DMS53 (cell line): ENCODE measurements at places on chromosomes 5 and 9.

DNA sequence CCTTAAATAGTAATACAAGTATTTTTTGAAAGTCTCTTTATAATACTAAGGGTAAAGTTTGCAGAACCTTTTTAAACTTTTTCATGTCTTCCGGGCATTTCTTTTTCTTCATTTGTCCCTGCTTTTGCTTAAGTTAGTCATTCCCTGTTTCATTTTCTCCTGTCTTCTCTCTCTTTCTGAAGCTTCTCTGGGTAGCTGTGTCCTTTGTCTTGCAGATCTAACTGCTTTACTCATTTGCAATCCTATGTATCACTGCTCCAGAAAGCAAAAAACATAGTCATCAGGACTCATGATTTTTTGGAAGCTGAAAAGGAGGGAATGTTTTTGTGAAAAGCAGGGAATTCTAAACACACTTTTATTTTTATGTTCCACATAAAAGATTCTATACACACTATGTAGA is 301.7 kb downstream of the MRPS30 start:
- DNase-seq, result no peak

DNA sequence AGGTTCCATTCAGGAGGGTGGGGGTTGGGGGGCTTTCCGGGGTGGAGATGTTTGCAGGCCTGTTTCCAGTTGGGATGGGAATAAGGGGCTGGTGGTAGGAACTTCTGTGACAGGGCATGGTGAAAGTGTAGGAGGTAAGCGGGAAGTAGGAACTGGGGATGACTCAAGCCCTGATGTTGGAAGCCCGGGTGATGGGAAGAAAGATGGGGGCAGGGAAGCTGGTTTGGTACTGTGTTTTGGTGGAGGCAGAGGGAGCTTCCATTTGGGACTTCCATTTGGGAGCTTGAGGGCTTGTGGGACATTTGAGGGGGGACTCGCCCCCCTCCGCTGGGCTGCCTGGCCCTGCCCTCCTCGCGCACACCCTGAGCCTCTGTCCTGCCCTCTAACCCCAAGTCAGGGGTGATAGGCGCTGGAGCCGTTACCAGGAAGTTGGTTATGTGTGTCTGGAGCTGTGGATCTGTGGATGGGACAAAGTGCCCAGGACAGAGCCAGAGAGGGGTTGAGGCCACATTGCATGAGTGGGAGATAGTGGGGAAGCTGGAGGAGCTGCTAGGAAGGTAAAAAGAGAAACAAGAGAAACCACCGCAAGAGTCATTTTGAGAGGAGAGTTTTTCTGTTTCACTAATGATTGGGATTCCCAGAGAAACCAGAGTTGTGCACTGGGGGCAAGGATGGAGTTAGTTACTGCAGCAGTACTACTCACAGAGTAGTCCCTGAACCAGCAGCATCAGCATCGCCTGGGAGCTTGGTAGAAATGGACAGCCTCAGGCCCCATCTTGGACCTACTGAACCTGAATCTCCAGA is 6.6 kb downstream of the RGS14 start:
- no peak for DNase-seq

- DNase-seq, result no peak
Observed at GRCh38 chr5:128212191-128212806, 128.7 kb downstream of the SLC12A2 start.

GRCh38 chr5:113523168-113523567 is 9.7 kb downstream of the YTHDC2 start:
- no peak for DNase-seq

GRCh38 chr9:86660146-86660943 is 287.0 kb downstream of the GAS1 start:
- DNase-seq, result no peak

DNA sequence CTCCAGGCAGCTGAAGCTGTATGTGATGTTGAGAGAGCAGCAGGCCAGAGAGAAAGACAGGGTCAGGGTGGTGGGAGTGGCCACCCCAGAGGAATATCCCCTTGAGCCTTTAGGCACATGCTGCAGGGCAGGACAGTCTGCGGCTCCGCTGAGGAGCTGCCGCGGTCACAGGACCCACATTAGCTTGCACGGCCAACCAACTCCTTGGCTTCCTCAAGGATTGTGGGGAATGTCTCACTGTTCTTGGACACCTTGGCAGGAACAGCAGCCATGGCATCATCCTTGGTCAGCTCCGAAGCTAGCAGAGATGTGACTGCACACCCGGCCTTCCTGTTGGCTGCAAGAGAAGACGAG is 27.8 kb downstream of the PCDHGC5 start:
- DNase-seq, result no peak

DNA sequence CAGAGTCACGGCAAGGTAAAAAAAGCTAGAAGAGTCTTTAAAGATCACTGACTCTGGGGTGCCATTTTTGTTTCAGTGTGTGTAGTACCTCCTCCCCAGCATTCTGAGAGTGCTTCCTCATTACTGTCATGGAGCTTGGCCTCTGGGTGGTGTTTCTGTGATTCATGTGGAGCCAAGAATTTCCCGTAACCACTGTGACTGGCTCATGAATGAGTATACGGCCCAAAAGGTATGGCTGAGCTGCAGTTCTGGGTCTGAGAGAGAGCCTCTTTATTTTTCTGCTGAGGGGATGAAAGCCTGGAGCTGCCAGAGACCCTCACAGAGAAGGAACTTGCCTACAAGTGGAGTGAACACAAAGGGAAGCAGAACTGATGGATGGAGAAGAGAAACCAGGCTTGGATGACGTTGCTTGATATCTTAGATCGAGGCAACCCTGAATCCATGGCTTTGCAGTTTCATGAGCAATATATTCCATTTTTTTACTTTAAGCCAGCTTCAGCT is 85.6 kb downstream of the PTTG1 start:
- DNase-seq, result no peak

GRCh38 chr9:27367921-27368315 is 71.0 kb upstream of the EQTN start:
- DNase-seq, result no peak

DNA sequence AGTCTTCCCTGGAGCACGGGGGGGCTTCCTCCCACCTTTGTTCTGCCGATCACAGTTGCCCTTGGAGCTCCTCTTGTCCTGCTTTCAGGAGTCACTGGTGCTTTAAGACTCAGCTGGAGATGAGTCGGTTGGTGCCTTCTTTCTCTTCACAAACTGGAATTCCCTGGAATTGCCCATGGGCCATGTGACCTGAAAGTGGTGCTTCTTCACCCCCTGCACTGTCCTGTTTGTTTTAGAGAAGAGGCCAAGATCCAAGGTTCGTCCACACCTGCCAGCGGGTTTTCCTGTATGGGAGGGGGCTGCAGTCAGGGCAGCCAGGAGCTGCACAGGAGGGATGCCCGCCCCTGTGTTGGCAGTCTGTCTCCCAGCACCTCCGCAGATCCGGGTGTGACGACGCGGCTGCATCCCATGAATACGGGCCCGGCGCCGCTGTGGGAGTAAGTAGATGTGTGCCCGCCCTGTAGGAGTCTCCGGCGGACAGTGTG is 9.5 kb upstream of the MRPS2 start:
- no peak for DNase-seq
